ENCODE measurements at places on chromosomes 3 and 15.

GRCh38 chr3:24956613-24957012, 462.0 kb upstream of the THRB start:
- DNase-seq = no peak

DNA sequence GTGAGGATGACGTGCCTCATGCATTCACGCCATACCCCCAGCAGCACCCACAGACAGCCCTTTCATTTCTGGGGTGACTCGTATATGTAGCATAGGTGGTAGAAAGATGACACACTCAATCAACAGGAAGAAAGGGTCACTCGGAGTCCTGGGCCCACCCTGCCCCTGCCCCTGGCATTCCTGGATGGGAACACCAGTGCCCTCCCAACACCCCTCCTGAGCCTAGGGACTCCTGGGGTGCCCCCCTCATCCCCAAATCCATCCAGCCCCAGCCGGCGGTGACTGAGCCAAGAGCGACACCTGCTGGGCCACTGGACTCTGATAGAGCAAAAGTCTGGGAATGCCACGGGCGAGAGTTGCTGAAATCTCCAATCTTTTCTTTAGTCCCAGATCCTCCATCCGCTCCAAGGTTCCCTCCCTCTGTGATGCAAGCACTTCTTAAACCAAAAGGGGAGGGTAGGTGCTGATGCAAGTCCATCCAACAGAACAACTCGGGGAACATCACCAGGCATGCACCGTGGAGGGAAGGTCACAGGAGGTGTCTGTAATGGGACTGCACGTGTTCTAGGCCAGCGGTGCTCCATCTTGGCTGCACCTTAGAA, 31.1 kb downstream of the ACAN start:
- DNase-seq = peak; percentile 8

DNA sequence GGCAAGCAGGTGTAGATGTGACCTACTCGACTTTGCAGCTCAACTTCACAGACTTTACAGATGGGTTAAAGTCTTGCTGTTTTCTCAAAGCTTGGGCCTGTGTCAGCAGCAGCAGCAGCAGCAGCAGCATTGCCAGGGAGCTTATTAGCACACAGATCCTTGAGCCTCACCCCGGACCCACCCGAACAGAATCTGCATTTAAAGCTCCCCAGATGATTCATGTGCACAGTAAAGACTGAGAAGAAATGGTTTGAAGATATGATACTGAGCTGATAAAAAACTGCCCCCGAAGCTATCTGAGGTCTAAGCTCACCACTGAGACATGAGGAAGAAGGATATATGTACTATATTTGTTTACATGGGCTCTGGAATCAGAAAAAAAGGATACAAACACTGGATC, 231.7 kb downstream of the ARPP21 start:
- DNase-seq = no peak

GRCh38 chr3:166265153-166265552, 427.9 kb upstream of the BCHE start:
- DNase-seq = no peak

DNA sequence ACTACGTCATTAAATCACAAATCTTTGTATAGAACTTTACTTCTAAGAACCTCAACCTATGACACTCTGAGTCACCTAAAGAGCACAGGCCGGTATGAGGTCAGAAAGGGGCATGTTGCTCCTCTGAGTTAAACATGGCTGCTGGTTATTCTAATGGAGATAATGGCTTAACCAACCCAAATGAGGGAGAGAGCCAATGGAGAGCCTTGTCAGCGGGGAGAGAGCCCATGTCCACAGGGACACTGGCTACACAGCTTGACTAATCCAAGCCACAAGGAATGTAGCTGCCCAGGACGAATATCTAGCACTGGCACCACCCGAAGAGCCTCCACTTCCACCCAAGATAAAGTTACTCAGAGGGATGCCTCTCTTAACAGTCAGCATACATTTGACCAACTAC, 77.0 kb upstream of the STAC start:
- no peak for DNase-seq

DNA sequence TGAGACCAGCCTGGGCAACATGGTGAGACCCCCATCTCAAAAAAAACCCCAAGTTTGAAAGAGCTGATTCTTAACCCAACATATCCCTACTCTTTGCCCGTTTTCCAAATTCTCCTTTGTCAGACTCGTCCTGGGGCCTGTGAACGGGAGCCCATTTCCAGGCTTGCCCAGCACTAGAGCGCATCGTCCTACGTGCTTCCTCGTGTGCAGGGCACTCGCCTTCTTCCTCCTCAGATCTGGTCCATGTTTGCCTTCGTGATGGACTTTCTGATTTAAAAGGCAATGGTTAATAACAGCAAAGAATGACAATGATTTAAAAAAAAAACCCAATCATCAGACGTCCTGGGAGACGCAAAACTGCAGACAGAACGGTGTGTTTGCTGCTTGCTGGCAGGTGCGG, 10.1 kb downstream of the MELTF start:
- DNase-seq = no peak

DNA sequence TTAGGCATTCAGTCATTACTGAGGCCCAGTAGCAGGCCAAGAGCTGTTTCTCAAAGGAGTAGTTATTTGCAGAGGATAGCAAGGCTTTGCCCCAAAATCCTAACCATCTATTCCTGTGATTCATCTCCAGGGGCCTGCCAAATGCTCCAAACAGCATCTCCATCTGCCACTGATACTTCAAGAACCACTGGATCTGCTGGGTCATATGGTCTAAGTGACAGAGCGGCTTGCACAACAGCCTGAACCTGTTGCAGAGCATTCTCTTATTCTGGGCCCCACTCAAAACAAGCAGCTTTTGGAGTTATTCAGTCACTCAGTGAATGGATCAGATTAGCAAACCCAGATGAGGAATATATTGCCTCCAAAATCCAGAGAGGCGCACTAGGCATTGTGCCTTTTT, 68.8 kb upstream of the ALDH1A3 start:
- no peak for DNase-seq

DNA sequence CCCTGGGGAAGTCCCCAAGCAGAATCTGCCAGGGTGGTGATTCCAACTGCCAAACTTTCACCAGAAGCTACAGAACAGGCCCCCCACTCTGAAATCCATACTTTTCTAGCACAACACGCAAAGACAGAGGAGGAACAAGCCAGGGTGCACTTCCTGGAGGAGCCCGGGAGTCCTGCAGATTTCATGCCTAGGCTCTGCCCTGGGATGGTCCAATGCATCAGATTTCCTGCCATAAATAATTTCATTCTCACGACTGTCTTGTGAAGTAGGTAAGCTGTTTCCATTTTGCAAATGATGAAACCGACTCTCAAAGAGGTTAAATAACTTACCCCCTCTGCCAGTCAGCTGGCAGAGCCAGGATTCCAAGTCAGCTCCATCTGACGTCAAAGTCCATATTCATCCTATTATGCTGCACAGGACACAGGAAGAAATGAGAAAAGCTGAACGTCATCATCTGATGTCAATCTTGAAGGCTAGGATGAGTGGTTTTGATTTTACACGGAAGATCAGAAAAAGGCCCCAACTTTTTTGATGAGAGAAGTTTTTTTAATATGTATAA, 134.8 kb upstream of the IGF1R start:
- no peak for DNase-seq

- no peak for DNase-seq
Measured at GRCh38 chr3:142650001-142650693, 54.0 kb downstream of the PLS1 start.

DNA sequence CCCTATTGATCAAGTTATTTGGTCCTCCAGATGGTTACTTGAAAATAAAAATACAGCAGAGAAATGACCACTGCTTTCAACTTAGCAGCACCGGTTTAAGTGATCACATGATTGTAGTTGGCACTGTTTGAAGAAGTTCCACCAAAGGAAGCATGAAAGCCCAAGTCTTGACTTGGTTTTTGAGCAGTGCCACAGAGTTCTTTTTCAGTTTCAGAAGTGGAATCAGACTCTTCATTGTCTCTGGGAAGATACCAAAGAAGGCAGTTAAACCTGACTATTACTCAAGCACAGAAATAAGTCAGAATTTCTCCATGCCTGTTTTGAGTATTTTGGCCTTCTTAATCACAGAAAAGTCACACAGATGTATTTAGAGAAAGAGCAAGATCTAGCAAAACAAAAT, 66.7 kb downstream of the BBX start:
- DNase-seq = no peak

DNA sequence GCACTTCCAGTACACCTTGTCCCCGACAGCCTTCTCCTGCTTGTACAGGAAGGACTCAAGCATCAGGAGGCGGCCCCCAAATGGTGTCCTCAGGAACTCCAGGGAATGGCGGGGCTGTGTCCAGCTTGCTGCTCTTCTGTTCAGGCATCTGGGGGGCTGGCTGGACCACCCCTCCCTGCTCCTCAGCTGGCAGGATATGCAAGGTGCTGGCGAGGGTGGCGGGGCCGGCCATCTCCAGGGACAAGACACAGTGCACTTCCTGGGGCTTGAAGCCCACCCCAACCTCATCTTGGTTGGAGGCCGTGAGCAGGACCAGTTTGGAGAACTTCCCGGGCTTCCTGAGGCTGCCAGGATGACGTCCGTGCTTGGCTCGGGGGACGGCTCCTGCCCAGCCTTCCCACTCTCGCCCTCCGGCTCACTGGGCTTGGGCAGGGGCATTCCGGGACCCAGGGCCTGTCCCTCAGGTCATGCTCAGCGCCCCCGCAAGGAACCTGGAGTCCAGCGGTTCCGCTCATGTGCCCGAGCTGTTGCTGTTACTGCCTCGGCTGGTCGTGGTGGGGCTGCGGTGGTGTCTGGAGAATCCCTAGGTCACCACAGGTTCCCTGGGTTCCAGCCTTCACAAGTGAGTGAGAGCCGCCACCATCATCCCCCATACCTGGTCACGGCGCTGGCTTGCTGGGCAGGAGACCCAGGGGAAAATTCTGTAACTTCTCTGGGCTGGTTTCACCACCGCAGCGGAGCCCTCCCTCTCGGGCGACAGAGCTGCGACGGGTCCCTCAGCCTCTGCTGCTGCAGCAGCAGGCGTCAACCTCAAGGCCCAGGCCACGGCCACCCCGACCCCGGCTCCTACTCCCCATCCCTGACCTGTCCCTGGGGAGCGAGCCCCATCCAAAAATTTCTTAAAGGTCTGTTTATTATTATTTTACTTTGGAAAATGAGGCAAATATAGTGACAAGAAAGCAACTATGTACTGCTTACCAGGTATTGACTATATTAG, 82.8 kb upstream of the FXR1 start:
- DNase-seq = no peak

DNA sequence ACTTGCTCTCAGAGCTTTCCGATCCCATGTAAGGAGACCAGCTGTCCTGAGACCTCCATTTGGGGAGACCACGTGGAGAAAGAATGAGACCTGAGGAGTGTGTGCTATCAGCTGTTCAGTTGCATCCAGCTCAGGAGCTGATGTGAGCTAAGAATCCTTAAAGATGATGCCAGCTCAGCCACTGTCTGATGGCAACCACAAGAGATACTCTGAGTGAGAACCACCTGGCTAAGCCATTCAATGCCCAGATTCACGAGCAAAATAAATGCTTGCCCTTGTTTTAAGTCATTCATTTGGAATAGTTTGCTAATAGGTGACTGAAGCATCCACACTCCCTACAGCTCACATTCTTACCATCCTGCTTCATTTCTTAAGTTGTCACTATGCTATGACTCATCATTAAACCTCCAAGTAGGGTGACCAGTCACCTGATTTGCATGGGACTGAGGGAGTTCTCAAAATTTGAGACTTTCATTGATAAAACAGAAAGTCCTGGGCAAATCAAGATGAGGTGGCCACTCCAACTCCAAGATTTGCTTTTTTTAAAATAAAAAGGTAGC, 56.4 kb downstream of the SPTSSB start:
- no peak for DNase-seq

GRCh38 chr3:133384331-133385027, 15.4 kb upstream of the BFSP2 start:
- DNase-seq = no peak

GRCh38 chr3:185825006-185825638, at the start of gene IGF2BP2:
Gene IGF2BP2 (minus strand): TSS chr3:185825042. CDS start chr3:185824960, 82 bp downstream.
- peak; percentile 15 for DNase-seq

- no peak for DNase-seq
Measured at GRCh38 chr3:171986176-171986575, 53.2 kb upstream of the FNDC3B start.

DNA sequence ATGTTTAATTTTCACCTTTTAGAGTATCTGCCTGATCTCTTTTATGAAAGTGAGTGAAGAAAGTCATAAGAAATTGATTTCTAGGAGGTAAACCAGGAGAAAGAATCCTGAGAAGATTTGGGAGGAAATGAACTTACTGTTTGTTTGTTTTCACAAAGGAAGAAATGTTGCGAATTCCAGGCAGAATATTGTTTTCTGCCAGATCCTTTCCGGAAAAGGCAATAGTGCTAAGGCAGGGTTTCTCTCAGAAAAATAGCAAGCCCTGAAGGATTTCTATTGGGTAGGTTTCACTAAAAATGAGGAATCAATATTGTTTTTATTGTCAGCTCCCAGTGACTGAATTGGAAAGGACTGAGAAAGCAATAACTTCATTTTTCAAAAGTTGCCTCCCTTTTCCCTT, 85.7 kb upstream of the TGFBR2 start:
- DNase-seq = no peak

GRCh38 chr15:64246364-64247189, 83.8 kb upstream of the PPIB start:
- DNase-seq = peak; percentile 64

- no peak for DNase-seq
Measured at GRCh38 chr3:156732715-156733421, 58.5 kb downstream of the TIPARP start.

All from CD4-positive, CD25-positive, alpha-beta regulatory T cell (primary cell).